ENCODE measurements at places on chromosomes 11 and 22. TPM values are rescaled to one million over a fixed set of nuclear protein-coding genes. Genes with fewer than 3 reads are reported as not detected.
A peak's percentile ranks its signal among the peaks of the same experiment; 100 is the strongest.

DNA sequence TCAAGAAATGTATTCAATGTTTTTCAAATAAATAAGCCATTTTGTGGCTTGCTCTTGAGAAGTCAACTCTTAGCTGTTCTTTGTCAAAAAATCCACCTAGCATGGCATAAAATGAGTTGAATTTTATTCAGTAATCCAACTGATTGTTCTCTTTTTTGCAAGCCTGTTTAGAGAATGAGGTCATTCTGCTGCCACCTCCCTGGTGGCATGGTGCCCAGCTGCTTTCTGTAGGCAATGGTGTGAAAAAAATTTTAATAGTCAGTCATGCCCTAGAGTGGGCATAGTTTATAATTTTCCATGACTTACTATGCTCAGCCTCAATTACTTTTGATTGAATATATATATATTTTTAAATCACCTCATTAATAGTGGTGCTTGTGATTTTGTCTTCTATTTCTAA, 177.2 kb downstream of the INSC start:
- DNase-seq: no peak

DNA sequence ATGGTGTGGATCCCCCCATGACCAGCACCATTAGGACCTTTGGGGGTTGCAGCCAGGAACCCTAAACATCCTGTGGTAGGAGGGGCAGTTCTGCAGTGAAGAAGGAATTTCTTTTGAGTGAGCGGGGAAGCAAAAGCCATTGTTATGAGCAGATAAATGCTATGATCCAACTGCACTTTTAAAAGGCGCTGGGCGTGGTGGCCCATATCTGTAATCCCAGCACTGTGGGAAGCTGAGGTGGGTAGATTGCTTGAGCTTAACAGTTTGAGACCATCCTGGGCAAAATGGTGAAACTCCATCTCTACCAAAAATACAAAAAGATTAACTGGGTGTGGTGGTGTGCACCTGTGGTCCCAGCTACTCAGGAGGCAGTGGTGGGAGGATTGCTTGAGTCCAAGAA, 5.9 kb upstream of the TOMM22 start:
- DNase-seq: no peak

DNA sequence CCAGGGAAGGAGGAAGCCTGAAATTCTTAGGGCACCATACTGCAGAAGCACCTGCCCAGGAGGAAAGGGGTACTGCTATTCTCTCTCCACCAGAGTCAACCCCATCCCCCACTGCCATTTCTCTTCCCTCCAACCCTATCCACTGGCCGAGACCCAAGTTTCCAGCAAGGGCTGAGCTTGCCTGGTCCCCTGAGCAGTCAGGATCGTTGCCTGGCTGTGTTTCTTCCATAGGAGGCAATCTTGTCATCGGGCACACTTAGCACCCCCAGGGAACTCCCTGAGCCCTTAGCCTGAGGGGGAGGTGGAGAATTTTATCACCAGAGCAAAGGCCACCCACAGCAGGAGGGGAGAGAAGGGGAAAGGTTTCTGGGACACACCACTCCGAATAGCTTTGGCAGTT, 115.8 kb upstream of the NECTIN1 start:
- no peak for DNase-seq

GRCh38 chr11:117315285-117316196, 515 bp downstream of the BACE1 start:
- peak; percentile 4 for DNase-seq

DNA sequence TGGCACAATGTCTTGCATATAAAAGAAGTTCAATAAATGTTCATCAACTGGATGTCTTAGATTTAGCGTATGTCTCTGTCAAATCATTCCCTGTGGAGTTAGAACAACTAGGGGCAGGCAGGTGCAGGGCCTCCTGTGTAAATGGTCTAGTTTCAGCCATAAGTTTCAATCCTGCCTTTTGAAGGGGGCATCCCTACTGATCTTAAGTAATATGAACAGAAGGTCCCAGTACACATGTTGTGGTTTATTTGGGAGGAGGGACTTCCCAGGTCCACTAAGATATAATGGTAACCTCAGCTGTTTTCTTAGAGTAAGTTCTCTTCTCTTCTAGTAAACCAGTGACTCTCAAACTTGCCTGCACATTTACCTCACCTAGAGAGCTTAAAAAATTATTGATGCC, 19.8 kb downstream of the TTC12 start:
- DNase-seq: no peak

DNA sequence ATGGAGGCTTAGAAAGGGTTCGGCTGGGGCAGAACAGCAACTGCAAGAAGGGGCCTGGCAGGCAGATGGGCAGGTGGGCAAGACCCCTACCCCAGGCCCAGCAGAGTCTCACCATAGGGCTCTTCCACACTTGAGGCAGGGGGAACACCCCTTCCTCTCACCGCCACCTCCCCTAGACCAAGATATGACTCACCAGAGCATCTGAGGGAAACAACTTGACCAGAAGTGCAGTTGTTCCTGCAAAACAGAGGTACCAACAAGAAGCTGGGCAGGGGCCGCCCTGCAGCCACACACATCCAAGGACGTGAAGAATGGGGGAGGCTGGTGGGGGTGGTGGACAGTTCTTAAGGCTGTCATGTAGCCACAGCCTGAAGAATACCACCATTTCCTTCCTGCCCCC, 10.9 kb downstream of the TMPRSS5 start:
- no peak for DNase-seq

GRCh38 chr11:709109-709997, 3.3 kb downstream of the EPS8L2 start:
- no peak for DNase-seq

DNA sequence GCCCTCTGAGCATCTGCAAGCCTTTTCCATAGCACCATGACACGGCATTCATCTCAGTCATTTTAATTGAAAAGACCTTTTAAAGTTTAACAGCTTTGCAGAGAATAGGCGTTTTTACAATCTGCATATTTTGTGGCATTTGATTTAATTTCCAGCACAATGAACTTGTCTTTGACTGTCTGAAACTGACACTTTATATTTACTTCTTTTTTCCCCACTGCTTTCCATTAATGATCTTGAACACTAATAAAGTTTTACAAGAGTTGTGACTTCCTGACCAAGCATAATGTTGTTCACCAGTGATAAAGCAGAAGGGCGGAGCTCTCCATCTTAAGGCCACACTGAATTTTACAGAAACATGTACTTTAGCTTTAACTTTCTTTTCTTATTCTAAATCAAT, 548.7 kb downstream of the FAM181B start:
- no peak for DNase-seq

GRCh38 chr11:93031386-93031785, 61.9 kb downstream of the MTNR1B start:
- DNase-seq: peak; percentile 66

- DNase-seq: no peak
Observed at GRCh38 chr22:45785458-45785857, 113.8 kb downstream of the ATXN10 start.

- DNase-seq: peak; percentile 79
Observed at GRCh38 chr11:78050964-78051831, 12.5 kb upstream of the THRSP start.

- DNase-seq: no peak
Observed at GRCh38 chr11:86589856-86590589, 82.4 kb downstream of the ME3 start.

- peak; percentile 9 for DNase-seq
Observed at GRCh38 chr11:103596315-103596714, 440.1 kb upstream of the DDI1 start.

DNA sequence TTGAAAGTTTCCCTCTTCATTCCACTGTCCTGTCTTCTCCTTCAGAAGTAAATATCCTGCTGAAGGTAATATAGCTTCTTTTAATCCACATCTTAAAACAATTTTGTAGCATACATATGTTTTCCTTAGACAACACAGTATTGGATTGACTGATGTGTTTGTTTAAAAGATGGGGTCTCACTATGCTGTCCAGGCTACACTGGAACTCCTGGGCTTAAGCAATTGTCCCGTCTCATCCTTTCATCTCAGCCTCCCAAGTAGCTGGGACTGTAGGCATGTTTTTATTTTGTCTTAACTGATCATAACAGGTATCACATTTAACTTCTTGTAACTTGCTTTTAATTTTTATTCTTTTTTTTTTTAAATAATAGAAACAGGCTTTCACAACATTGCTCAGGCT, 55.9 kb downstream of the MRTFA start:
- no peak for DNase-seq

GRCh38 chr22:25777870-25778269, 35.9 kb downstream of the MYO18B start:
- DNase-seq: peak; percentile 51

GRCh38 chr11:68897441-68897840, 6.2 kb downstream of the MRPL21 start:
- DNase-seq: no peak

DNA sequence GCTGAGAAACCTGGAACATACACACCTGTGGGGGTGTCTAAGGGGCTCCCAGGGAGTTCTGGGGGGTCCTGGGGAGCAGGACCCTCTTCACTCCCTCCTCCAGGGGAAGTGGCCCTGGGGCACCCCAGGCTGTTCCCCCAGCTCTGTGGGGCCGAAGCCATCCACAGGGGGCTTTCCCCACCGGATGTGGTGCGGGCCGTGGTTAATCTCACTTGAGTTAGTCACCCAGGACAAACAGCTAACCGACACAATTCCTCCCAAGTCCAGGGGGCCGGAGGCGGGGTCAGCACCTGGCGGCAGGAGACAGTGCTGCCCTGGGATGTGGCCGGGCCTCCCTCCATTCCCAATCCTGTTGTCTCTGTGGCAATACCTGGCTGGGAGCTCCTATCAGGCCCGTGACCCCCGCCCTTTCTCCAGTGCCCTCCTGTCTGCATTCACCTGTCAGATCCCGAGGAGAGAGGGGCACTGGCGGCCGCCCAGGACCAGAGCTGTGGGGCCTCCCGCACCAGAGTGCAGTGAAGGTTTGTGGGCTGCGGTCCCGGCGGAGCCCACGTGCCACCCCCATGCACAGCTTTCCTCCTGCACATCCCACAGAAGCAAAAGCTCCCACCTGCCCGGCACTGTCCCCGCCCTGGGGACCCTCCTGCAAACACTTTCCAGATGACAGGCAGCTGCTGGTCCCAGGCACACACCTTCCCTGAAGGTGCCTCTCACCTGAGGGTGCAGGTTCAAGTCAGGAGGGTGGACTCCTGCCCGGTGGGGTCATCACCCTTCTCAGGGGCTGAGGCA, 5.2 kb upstream of the MUC5AC start:
- DNase-seq: peak; percentile 77

GRCh38 chr11:29343465-29344333, 673.1 kb downstream of the KCNA4 start:
- peak; percentile 43 for DNase-seq

DNA sequence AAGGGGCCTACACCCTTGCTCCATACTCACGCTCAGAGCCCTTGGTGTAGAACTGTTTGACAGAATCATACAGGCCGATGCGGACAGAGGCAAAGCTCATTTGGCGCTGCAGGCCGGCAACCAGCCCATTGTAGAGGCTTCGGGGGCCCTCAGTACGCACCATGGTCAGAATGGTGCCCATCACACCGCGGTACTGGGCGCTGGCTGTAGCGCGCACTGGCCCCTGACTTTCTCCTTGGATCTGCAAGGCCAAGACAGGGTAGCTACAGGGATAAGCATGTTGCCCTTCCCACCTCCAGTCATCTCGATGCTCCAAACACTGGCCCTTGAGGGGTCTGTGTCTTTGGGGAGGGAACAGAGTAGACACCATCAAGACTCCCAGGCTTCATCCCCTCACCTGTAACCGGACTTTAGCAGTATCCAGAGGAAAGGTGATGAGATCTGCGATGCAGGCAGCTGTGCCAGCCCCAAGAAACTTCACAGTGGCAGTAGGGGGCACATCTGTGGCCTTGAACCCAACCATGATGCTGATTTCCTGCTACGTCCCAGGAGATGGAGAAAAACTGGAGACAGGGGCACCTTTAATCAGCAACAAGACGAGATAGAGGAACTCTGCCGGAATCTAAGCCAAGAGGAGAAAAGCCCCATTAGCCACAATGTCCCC, 4.7 kb downstream of the UCP2 start:
- DNase-seq: no peak

- DNase-seq: peak; percentile 14
Observed at GRCh38 chr11:119206511-119207414, 624 bp downstream of the CBL start.

- DNase-seq: no peak
Observed at GRCh38 chr11:17273668-17274282, 2.8 kb upstream of the NUCB2 start.

GRCh38 chr11:126288237-126288636, 5.3 kb downstream of the TIRAP start:
- DNase-seq: no peak

DNA sequence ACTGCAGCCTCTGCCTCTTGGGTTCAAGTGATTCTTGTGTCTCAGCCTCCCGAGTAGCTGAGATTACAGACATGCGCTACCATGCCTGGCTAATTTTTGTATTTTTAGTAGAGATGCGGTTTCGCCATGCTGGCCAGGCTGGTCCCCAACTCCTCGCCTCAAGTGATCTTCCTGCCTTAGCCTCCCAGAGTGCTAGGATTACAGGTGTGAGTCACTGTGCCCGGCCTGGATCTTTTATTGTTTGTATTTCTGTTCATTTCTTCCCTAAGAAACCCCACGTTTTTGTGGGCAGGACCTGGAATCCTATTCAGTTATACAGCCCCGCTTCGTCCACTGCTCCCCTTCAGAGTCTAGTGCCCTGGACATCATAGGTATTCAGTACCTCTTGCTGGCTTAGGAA, 28.7 kb downstream of the ZBTB16 start:
- no peak for DNase-seq

GRCh38 chr11:12100841-12101242, 9.5 kb upstream of the MICAL2 start:
- peak; percentile 39 for DNase-seq

Gene KRTAP5-7
- total RNA-seq: not detected

Gene AGBL2
- 0.48 TPM for total RNA-seq

Gene BEST1
- total RNA-seq: 0.10 TPM

Gene GGTLC3
- total RNA-seq: not detected

Gene DAGLA
- 0.78 TPM for total RNA-seq

Gene CHRM1
- not detected for total RNA-seq

Gene SCGB1D2
- not detected for total RNA-seq

Gene CEP126
- total RNA-seq: 0.78 TPM

Gene SLC22A24
- not detected for total RNA-seq
